Endothelial cell of umbilical vein (primary cell): ENCODE measurements at places on chromosomes 2 and 18. TPM values are rescaled to one million over a fixed set of nuclear protein-coding genes. Genes with fewer than 3 reads are reported as not detected.

- DNase-seq, result no peak
These were observed 233.7 kb upstream of the HNRNPA3 start for GRCh38 chr2:176978921-176979320.

GRCh38 chr2:96116879-96117533 is 635 bp upstream of the ADRA2B start:
- DNase-seq, result peak; percentile 17

PID1 gene
- total RNA-seq, result not detected in 2 replicates

- no peak for DNase-seq
These were observed 373.3 kb downstream of the IRS1 start for GRCh38 chr2:226426292-226426736.

GRCh38 chr18:75264195-75264594 is 53.6 kb downstream of the TSHZ1 start:
- no peak for DNase-seq

GRCh38 chr2:16774980-16775898 is 109.6 kb upstream of the CYRIA start:
- no peak for DNase-seq

- DNase-seq, result no peak
These were observed 157.9 kb downstream of the LRRC30 start for GRCh38 chr18:7388741-7389140.

PJVK gene
- total RNA-seq, result 1.4 and 1.8 TPM in 2 replicates

ACMSD gene
- not detected in 2 replicates for total RNA-seq

ATOH8 gene
- 12.7 and 12.8 TPM in 2 replicates for total RNA-seq

CYBRD1 gene
- total RNA-seq, result 22.8 and 24.8 TPM in 2 replicates

DNA sequence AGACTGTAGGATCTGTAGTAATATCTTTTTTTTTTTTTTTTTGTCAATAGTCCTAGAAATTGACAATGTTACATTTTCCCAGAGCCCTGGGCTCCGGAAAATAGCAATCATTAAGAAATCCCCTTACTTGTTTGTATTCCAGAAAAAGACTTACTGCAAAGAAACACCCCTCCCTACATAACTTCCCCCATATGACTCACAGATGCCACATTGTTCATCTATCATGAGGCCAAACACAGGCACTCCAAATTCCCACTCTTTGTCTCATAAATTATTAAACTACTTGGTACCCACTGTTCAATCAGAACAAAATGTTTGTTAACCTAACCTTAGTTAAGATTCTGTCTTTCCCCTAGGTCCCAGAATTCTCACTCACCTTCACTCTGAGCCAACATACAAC is 53.5 kb downstream of the TEX51 start:
- DNase-seq, result no peak
